Epithelial cell of prostate (primary cell): ENCODE measurements at places on chromosomes 12 and 14.

DNA sequence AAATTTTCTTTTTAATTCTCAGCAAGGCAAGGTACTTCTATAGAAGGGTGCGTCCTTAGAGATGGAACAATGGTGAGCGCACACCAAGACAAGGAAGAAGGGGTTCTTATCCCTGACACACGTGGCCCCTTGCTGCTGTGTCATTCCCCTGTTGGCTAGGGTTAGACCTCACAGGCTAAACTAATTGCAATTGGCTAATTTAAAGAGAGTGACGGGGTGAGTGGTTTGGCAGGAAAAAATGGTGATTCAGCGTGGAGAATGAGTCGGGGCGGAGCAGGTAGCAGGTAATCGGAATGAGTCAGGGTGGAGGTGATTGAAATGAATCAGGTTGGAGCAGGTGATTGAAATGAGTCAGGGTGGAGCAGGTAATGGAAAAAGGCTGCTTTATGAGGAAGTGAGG lies 36.3 kb upstream of the HECTD1 start:
- peak; percentile 94 for DNase-seq

- DNase-seq: no peak
These were observed 207.2 kb downstream of the SLC5A8 start for GRCh38 chr12:101002696-101003419.

DNA sequence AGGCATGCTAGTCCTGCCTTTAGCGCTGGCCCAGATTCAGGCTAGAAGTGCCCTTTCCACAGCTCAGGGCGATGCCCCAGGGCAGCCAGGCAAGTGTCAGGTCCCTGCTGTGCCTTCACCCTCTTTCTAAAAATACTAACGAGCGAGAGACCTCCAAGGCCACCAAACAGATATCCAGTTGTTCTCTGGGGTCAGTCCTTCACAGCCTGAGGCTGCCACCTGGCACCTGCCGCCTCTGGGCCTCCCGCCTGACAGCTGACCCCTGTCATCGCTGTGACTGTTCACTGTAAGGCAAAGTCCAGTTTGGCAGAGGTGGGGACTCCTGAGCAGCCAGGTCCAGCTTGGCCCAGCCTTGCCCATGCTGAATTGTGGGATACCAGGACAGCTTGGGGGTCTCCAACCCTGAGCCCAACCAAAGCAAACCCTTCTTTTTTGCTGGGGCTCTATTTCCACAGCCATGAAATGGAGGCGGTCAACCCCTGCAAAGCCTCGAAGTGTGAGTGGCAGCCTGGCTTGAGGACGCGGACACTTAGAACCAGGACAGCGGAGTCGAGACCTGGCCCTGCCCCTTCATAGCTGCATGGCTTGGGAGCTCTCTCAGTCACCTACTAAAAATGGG lies 79.9 kb downstream of the NINJ2 start:
- no peak for DNase-seq

- DNase-seq: no peak
These were observed 782 bp upstream of the PIWIL1 start for GRCh38 chr12:130336723-130337487.

DNA sequence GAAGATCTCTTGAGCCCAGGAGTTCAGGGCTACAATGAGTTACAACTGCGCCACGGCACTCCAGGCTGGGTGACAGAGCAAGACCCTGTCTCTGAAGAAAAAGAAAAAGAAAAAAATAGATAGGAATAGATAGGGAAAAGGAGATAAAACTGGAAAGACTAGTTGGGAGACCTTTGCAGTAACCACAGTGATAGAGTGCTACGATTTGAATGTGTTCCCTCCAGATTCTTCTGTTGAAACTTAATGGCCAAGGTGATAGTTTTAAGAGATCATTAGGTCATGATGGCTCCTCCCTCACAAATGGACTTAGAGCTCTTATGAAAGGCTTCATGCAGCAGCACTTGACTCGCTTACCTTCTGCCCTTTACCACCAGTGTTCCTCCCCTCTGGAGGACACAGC lies 13.5 kb upstream of the ATF1 start:
- DNase-seq: no peak

DNA sequence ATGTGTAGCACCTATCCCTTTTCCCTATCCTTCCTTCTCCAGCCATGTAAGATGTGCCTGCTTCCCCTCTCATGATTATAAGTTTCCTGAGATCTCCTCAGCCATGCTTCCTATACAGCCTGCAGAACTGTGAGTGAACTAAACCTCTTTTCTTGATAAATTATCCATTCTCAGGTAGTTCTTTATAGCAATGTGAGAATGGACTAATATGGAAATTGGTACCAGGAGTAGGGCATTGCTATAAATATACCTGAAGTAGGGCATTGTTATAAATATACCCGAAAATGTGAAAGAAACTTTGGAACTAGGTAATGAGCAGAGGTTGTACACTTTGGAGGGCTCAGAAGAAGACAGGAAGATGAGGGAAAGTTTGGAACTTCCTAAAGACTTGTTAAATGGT lies 48.9 kb downstream of the SDR9C7 start:
- DNase-seq: no peak

GRCh38 chr12:74440469-74440868 lies 97.2 kb upstream of the ATXN7L3B start:
- DNase-seq: no peak

- DNase-seq: no peak
These were observed 23.6 kb downstream of the PPFIBP1 start for GRCh38 chr12:27547592-27547991.
